ENCODE measurements at places on chromosomes 16 and 17. TPM values are rescaled to one million over a fixed set of nuclear protein-coding genes. Genes with fewer than 3 reads are reported as not detected.

DNA sequence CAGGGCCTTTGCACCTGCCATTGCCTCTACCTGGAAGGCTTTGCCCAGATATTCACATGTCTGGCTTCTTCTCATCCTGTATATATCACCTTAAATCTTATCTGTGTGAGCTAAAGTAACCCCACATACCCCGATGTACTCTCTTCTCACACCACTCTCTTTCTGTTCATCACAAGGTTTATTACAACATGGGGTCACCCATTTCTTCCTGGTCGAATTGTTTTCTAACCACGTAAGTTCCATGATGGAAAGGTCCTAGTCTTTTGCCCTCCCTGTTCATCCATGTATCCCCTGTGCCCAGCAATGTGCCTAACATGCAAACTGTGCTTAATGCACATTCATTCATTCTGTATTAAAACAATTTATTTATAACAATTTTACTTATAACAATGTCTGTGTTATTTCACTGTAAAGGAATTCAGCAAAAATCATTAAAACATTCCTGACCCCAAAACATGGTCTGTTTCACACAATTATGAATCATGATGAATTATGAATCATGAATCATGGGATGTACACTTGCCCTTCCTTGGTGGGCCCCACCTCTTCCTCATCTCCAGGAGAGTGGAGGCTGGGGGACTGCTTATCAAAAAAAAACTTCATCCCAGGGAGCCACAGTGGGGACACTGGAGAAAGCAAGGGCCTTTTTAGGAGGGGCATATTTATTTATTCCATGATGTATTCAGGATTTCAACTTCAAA, 336.4 kb downstream of the GRIN2A start:
- no peak for DNase-seq

GRCh38 chr17:43025766-43026537, 921 bp downstream of the RND2 start:
- no peak for DNase-seq

- peak; percentile 58 for DNase-seq
These were observed 50.5 kb upstream of the ZNF469 start for GRCh38 chr16:88331989-88332920.

DNA sequence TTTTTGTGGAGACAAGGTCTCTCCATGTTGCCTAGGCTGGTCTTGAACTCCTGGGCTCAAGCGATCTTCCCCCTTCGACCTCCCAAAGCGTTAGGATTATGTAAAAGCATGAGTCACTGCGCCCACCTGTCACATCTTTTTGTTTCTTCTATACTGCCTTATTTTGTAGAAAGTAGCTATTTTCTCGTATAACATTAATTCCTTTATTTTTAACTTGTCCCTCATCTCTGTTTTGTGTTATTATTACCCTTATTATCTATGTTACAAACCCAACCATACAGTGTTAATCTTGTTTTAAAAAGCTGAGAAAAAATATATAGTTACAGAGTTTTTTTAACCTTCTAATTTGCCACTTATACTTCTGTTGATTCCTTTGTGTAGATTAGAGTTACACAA, 1.4 kb upstream of the TXNDC11 start:
- DNase-seq: no peak

DNA sequence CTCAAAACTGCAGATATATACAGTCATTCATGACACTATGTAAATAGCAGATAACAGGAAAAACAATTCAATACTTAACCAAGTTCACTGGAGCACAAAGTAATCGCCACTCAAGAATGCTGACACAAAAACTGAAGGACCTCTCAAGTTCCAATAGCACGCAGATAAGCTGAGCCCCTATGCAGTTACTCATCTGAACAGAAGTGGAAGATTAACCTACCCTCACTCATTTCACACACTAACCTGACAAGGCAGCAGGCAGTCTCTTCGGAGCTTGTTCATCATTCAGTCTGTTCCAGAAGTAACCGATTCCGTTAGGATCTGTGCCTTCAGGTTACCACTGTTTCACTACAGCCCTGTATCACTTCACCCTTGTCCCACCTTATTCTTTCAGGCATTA, 6.0 kb downstream of the HELZ start:
- no peak for DNase-seq

DNA sequence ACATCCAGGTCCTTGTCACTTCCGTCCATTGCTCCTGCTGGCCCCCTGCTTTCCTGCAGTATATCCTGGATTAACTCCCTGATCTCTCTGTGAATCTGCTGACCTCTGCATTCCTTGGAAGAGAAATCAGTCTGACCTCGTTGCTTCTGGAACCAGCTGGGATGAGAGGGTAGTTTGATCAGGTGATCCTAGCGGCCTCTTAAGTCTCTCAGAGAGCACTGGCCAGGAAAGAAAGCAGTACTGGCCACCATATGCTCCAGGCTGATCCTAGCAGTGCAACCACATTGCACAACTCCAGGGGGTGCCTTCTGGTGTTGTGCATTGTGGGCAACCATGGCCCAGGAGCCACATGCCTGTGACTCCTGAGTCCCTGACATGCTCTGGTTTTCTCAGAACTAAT, 79.2 kb downstream of the ARHGAP23 start:
- no peak for DNase-seq

- DNase-seq: no peak
These were observed 26.7 kb downstream of the CYB5B start for GRCh38 chr16:69451166-69451565.

DNA sequence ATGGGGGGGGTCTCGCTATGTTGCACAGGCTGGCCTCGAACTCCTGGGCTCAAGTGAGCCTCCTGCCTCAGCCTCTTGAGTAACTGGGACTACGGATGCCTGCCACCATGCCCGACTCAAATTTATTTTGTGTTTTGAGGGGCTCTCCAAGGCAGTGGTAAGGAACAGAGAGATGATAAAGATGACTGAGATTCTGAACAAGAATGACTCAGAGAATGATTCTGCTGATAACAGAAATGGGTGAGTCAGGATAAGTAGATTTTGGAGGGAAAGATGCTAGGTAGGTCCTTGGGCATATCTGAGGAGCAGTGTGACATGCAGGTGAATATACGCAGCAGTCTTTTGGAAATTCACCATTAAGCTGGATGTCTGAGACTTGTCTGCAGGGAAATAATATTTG, 2.6 kb downstream of the TMEM220 start:
- no peak for DNase-seq

GRCh38 chr17:40356990-40357881, 7.3 kb downstream of the GJD3 start:
- peak; percentile 12 for DNase-seq

- DNase-seq: no peak
These were observed 45.0 kb downstream of the TEX2 start for GRCh38 chr17:64218066-64218465.

DNA sequence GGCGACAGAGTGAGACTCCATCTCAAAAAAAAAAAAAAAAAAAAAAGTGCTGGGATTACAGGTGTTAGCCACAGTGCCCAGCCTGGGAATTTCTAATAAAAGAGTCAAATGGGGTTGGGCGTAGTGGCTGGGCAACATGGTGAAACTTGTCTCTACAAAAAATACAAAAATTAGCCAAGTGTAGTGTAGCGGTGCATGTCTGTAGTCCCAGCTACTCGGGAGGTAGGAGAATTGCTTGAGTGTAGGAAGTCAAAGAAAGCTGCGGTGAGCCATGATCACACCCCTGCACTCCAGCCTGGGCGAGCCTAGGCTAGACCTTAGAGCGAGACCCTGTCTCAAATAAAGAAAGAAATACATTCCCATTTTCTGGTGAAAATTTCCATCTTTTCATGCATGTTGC, 2.4 kb upstream of the UTS2R start:
- DNase-seq: no peak

GRCh38 chr16:19588661-19589060, 33.2 kb downstream of the VPS35L start:
- no peak for DNase-seq

DNA sequence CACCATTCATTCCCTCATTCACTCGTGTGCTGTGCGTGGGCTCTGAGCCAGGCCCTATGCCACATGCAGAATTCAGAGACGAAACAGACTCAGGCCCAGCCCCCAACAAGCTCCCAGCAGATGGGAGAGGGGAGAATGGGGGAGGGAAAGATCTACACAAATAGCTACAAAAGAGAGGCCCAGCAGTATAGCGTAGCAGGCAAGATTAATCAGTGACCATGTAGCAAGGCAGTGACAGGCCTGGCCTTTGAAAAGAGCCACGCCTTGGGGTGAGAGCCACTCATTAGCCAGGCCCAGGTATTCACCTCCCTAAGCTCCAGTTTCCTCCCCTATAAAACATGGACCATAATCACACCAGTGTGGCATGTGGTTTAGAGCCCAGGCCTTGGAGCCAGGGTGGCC, 16.4 kb upstream of the KRT19 start:
- no peak for DNase-seq

DNA sequence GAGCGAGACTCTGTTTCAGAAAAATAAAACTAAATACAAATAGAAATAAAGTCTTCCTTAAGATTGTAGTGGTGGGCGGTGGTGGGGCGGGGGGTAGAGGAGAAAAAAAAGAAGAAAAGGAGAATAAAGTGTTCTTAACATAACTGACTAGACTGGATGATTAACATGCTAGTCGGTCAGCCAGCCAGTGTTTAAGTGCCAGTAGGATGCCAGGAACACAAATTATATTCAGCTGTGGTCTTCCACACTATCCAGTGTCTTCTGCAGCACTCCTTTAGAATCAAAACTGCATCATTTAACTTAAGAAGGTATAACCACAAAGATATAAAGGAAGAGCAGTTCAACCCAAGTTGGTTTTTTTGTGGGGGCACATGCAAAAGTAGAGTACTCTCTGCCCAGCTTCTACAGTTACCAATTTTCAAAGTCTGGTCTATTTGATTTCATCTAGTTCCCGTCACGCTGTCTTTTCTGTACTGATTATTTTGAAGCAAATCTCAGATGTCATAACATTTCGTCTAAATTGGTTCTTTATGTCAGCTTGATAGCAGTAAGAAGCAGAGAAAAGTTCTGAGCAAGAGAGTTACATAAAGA, 15.8 kb downstream of the HEATR3 start:
- no peak for DNase-seq

DNA sequence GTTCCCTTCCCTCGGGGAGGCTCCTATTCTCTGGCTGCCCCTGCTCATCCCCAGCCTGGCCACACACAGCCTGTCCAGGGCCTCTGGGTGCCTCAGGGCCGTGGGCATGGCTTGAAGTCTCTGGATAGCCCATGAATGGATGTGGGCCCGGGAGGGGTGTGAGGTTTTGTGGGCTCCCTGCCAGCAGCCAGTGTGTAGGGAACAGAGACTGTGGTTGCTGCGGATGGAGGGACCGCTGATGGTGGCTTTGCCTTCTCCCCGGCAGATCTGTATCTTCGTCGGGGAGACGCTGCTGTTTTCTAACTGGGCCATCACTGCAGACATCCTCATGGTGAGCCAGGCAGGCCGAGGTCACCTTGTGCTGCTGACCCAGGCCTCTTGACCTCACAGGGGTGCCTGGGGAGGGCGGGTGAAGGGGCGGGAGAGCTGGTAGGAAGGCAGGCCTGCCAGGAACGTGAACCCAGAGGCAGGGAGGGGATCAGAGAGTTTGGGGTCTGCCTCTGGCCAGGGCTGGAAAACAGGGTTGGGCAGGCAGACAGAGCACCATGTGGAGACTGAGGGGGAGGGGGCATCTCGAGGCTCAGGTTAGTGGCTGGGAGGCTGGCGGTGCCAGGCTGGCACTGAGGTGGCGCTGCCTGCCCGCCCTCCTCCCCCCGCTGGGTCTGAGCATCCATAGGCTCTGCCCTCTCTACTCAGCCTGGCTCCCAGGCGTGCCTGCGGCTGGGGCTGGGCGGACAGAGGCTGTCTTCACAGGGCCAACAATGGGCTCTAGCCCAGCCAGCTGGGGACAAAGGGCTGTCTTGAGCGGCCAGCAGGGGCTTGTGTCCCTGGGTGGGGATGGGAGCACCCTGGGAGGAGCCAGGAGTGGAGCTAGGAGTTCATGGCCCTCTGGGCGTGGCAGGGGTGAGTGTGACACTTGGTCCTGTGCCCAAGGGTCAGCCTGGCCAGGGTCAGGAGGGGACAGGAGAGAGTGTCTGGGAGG, 21.4 kb downstream of the MYBBP1A start:
- DNase-seq: no peak

GRCh38 chr16:75913958-75914357, 187.7 kb upstream of the CPHXL start:
- DNase-seq: no peak

GRCh38 chr17:80760511-80760911, 215.9 kb downstream of the RPTOR start:
- DNase-seq: no peak

DNA sequence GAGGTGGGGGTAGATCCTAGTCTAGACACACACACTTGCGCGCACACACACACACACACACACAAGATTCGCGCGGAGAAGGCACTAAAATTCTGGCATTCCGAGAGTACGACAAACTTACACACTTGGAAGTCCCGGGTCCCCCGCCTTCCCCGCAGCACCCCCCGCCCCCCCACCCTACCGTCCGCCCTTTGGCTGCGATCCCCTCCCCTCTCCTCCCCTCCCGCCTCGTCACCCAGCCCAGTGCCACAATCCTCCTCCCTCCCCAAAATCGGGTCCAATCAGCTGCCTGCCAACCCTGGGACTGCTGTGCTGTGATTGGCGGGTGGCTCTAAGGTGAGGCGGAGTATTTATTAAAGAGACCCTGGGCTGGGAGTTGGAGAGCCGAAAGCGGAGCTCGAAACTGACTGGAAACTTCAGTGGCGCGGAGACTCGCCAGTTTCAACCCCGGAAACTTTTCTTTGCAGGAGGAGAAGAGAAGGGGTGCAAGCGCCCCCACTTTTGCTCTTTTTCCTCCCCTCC, at the start of gene SOX9:
Gene SOX9, plus strand, starts transcription at position 379 of the 522 bp plus-strand sequence. CDS start 372 bp downstream, outside the sequence.
- peak; percentile 83 for DNase-seq

DNA sequence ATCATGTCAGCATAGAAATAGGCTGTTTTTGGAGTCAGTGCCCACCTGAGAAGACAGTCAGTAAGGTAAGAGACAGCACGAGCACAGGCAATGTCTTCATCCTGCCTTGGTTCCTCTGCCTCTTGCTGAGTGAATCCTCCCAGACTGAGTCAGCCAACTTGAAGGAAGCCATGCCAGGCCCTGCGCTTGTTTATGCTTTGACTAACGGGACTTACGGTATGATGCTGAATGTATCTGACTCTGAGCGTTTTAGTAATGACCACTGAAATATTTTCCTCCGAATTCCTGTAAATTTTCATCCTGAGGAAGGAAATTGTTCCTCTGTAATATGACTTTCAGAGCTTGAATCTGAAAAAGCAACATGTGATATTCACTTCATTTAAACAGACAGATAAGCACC, 18.0 kb downstream of the C17orf67 start:
- no peak for DNase-seq

Gene TMEM107
- total RNA-seq: 30.3 TPM

Gene LPO
- not detected for total RNA-seq

Gene SLC9A5
- 0.59 TPM for total RNA-seq

Gene FCSK
- 32.0 TPM for total RNA-seq

Gene PSMD7
- total RNA-seq: 44.4 TPM

Gene TOX3
- total RNA-seq: not detected

Gene CAMTA2
- total RNA-seq: 15.3 TPM

All from tibial nerve (tissue), 4 donors.